ENCODE measurements at places on chromosomes 7 and 10. TPM values are rescaled to one million over a fixed set of nuclear protein-coding genes. Genes with fewer than 3 reads are reported as not detected.
A peak's percentile ranks its signal among the peaks of the same experiment; 100 is the strongest.

DNA sequence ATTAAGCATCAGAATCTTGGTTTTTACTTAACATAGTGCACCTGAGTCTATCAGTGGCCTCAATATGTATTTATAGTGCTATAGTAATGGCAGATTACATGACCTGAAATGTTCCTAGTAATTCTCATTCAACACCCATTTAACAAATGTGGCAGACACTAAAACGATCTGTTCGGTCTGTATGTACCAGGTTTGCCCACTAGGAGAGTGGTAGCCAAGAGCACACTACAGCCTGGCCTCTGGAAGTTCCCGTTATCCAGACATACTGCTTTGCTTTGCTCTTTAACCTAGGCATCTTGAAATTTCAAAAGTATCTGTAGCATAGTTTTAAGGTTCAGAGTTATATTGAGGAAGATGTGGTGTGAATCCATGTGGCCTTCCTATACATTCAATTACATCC lies 395.7 kb upstream of the NRG3 start:
- H3K36me3 ChIP-seq: no peaks in the 10 kb centered on the region
- H3K4me1 ChIP-seq: no peaks in the 10 kb centered on the region
- no peak overlapping the region for H3K4me3 ChIP-seq
- no peaks in the 10 kb centered on the region for H3K27me3 ChIP-seq
- DNase-seq: no peak
- no peak overlapping the region for H3K27ac ChIP-seq

Gene ANKRD30A
- 0.12 TPM for total RNA-seq

DNA sequence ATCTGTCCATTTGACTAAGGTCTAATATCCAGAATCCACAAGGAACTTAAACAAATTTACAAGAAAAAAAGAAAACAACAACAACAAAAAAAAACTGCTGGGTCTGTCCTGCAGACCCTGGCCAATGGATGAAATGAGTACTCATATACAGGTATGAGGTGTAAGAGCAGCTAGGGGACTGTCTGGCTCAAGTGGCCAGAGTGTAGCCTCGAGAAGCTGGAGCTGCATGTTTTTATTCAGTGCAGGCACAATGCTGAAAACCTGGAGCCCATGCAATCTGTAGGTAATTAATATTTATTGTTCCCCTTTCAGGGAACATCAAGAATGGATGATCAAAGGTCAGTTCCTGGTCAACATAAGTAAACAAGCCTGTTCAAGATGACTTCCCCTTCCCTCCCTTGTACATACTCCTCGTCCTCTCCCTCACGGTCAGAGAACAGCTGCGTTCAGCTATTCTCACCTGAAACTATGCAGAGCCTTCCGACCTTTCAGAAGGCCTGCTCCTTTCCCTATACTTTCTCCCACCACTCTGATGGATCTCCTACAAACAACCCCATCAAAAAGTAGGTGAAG lies 15.5 kb downstream of the CYP2C19 start:
- H3K36me3 ChIP-seq: no peaks in the 10 kb centered on the region
- H3K27me3 ChIP-seq: no peaks in the 10 kb centered on the region
- no peak for DNase-seq
- no peak overlapping the region for H3K27ac ChIP-seq
- no peak overlapping the region for H3K4me3 ChIP-seq
- no peaks in the 10 kb centered on the region for H3K4me1 ChIP-seq

Gene SLC13A1
- total RNA-seq: not detected

- peaks cover 20% of the 10 kb centered on the region for H3K36me3 ChIP-seq
- H3K4me1 ChIP-seq: no peaks in the 10 kb centered on the region
- peak overlapping the region; percentile 54 for H3K4me3 ChIP-seq
- H3K27ac ChIP-seq: peak overlapping the region; percentile 30
- DNase-seq: no peak
- no peaks in the 10 kb centered on the region for H3K27me3 ChIP-seq
Observed at GRCh38 chr10:95229724-95230627, 35.9 kb downstream of the ACSM6 start.

Gene ZNF853
- 5.2 TPM for total RNA-seq

GRCh38 chr10:69222157-69223027 lies 2.3 kb downstream of the HKDC1 start:
- no peak for DNase-seq
- H3K36me3 ChIP-seq: no peaks in the 10 kb centered on the region
- peaks cover 21% of the 10 kb centered on the region for H3K4me1 ChIP-seq
- no peaks in the 10 kb centered on the region for H3K27me3 ChIP-seq
- peak overlapping the region; percentile 49 for H3K27ac ChIP-seq

DNA sequence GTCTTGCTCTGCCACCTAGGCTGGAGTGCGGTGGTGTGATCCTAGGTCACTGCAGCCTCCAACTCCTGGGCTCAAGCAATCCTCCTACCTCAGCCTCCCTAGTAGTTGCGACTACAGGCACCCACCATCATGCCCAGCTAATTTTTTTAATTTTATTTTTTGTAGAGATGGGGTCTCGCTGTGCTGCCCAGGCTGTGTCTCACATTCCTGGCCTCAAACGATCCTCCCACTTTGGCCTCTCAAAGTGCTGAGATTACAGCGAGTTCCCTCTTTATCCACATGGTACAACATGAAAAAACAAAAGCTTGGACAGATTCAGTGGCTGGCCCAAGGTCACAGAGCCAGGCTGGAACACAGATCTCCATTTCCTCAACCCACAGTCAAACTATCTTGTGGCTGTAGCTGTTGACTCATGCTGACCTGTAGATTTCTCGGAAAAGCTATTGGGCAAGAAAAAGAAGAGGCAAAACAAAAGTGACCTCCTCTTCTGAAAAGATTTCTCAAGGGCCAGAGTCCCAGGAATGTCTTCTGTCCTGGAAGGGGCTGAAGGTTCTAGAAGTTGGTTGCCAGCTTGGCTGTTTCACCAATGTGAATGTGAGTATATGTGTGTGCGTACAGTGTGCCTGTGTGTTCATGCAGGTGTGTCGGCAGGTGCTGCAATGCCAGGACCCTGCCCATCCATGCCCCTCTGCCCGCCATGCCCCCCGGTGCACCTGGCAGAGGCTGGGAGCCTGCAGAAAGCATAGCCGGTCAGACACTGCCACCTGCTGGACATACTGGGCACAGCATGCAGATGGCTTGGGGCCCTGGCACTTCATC lies 28.4 kb downstream of the TMEM130 start:
- H3K27me3 ChIP-seq: no peaks in the 10 kb centered on the region
- H3K4me3 ChIP-seq: no peak overlapping the region
- H3K36me3 ChIP-seq: no peaks in the 10 kb centered on the region
- peak; percentile 82 for DNase-seq

DNA sequence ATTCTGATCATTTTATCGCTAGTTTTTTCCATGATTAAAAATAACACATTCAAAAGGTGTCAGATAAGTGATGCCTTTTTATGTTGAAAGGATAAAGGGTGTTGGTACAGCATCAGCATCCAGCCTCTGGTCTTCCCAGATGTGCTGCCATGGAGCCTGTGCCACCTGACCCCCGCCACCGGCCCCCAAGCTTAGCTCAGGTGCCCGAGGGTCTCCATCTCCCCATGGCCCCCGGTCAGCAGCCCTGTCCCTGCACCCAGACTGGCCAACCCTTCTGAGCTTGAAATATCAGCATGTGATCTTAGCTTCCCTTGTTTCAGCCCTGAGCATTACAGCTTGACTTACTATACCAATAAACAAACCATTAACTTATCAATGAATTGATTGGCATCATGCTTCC lies 24.6 kb downstream of the PFKP start:
- H3K27me3 ChIP-seq: no peaks in the 10 kb centered on the region
- no peak overlapping the region for H3K4me3 ChIP-seq
- H3K4me1 ChIP-seq: peaks cover 36% of the 10 kb centered on the region
- peak overlapping the region; percentile 17 for H3K27ac ChIP-seq
- H3K36me3 ChIP-seq: no peaks in the 10 kb centered on the region

DNA sequence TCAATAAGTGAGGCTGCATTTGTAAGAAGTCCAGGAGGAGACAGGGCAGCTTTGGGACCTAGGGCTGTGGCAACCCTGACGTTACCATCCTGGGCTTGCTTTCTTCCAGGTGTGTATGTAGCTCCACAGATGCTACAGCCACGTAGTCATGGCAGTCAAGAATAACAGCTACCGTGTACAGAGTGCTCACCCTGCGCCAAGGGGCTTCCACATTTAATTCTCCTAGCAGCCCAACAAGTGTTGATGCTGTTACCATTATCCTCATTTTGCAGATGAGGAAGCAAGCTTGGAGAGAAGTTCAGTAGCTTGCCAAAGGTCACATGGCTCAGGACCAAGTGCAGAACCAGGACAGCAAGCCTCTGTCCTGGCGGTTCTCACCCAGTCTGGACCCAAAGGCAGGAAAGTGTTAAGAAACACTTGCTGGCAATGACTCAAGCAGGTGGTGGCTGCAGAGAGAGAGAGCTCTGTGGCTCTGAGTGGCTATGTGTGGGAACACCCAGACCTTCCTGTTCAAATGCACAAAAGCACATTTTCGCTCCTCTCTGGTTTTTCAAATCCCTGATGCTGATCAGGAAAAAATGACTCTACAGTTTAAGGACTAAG lies 89.8 kb downstream of the CREM start:
- H3K4me3 ChIP-seq: no peak overlapping the region
- H3K4me1 ChIP-seq: peaks cover 22% of the 10 kb centered on the region
- H3K36me3 ChIP-seq: no peaks in the 10 kb centered on the region
- no peaks in the 10 kb centered on the region for H3K27me3 ChIP-seq
- H3K27ac ChIP-seq: no peak overlapping the region

Data from upper lobe of right lung (tissue), 1 donor.